ENCODE measurements at places on chromosomes 5 and 9.

- no peak for DNase-seq
Measured at GRCh38 chr5:1064383-1065142, 47.3 kb downstream of the SLC12A7 start.

DNA sequence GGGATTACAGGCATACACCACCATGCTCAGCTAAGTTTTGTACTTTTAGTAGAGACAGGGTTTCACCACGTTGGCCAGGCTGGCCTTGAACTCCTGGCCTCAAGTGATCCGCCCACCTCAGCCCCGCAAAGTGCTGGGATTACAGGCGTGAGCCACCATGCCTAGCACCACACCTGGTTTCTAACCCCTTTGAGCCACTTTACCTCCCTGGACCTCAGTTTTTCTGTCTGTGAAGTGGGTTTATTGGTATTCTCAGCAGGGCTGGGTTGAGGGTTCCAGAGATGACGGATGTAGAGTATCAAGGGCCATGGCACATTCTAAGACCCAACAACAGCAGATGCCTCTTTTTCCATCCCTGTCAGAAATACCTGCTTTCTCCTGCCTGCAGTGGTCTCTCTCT is 38.6 kb downstream of the AMBP start:
- DNase-seq: no peak

- DNase-seq: no peak
Measured at GRCh38 chr9:120692901-120693699, 21.2 kb downstream of the MEGF9 start.

DNA sequence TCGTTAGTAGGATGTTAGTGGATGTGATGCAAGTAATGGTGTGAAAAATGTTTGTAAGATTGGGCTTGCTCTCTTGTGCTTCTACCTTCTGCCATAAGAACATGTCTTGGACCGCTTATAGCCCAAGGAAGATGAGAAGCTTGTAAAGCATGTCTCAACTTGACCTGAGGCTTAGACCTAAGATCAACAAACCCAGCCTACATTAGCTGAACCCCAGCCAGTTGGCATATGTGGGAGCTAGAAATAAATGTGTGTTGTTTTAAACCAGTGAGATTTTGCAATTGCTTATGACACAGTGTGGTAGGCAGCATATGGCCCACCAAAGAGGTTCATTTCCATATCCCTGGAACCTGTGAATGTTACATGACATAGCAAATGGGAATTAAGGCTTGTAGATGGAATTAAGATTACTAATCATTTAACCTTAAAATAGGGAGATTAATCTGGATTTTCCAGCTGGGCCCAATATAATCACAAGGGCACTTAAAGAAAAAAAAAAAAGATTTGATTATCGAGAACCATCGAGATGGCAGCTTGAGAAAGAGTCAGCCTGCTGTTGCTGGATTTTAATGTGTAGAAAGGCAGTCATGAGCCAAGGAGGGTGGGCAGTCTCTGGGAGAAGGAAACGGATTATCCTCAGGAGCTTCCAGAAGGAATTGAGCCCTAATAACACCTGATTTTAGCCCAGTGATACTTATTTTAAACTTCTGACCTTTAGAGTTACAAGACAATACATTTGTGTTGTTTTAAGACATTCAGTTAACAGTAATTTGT is 27.3 kb upstream of the EDIL3 start:
- no peak for DNase-seq

GRCh38 chr5:159249158-159249557 is 13.9 kb upstream of the UBLCP1 start:
- no peak for DNase-seq

DNA sequence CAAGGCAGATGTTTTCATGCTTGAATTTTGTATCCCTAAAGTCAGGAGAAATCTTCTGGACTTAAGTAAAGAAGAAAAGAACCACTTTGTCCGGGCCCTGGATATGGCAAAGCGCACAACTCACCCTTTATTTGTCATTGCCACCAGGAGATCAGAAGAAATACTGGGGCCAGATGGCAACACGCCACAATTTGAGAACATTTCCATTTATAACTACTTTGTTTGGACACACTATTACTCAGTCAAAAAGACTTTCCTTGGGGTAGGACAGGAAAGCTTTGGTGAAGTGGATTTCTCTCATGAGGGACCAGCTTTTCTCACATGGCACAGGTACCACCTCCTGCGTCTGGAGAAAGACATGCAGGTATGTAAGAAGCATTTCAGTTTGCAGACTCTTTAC is 2.3 kb downstream of the TYRP1 start:
- DNase-seq: no peak

GRCh38 chr5:159741829-159742322 is 174.4 kb upstream of the ADRA1B start:
- no peak for DNase-seq

- DNase-seq: peak; percentile 68
Measured at GRCh38 chr9:113523421-113524141, 60.1 kb downstream of the RGS3 start.

GRCh38 chr5:66828046-66828547 is 231.9 kb downstream of the MAST4 start:
- no peak for DNase-seq

DNA sequence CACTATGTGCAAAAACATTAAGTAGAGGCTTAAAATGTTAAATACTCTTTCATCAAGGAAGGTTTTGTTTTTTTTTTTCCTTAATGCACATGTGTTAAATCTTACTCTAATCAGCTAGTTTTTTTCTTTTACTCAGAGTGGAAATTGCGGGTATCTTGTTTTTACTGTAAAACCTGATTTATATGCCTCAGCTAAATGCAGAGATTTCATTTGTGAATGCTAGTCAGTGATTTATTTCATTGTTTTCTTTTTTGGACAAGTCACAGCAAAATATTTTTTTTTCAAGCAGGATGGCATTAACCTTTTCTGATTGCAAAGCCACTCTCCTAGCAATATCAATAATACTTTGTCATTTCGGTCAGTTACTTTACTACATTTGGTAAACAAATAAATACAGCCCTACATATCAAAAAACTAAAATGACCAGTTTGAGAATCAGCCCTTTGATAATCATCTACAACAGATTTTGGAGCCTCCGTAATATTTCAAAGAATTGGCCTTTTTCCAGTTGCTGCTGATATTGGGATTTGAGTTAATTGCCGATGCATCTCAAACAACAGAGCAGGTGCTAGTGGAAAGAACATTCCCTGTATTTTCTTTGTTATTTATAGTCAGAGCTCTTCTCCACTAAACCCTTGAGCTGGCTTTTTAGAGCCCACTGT is 579.2 kb upstream of the ZNF608 start:
- no peak for DNase-seq

DNA sequence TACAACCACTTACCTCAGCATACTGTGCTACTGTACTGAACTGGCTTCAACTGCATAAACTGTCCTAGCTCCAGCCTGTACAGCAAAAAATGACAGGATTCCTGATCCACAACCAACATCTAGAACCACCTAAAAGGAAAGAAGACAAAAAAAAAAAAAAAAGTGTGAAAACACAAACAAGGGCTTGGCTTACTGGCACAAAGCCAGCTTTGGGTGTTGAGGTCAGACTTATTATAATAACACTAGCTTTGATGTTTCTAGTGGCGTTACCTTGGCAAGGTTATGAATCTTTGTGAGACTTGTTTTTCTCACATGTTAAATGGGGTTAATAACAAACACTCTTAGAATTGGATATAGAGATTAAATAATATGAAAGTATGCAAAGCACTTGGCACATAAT is 148.5 kb upstream of the PUM3 start:
- DNase-seq: no peak

DNA sequence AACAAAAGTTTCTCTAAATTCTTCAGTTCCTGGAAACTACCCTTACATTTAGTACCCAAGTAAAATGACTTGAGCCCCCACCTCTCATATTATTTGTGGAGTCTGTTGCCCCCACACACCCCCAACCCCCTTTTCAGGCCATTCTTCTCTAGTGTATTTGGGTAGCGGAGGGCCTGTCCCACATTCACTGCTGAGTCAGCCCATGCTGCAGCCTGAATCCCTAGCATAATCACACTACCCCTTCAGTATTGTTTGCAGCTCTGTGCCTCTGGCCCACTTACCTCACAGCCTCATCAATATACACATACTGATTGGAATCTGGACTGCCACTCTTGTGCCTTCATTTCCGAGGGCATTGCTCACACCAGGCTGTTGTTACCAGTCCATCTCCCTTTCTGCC is 26.8 kb downstream of the RGS7BP start:
- no peak for DNase-seq

DNA sequence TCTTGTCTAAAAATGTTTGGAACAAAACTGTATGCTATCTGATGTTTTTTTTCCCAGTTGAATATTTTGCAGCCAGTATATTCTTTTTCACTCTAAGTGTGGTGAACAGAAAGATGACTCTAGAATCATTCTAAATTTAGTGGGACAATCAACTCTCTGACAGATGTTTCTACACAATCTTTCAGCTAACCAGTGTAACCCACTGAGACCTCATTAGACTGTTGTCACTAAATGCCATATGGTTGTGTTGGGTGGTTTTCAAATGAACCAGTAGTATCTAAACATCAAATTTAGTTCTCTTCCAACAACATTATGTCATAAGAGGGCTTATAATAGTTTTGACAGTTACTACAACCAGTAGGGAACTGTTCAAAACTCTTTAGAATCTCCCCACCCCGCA is 129.6 kb upstream of the PRLR start:
- no peak for DNase-seq

GRCh38 chr9:35341585-35341984 is 148.3 kb upstream of the RUSC2 start:
- DNase-seq: no peak

DNA sequence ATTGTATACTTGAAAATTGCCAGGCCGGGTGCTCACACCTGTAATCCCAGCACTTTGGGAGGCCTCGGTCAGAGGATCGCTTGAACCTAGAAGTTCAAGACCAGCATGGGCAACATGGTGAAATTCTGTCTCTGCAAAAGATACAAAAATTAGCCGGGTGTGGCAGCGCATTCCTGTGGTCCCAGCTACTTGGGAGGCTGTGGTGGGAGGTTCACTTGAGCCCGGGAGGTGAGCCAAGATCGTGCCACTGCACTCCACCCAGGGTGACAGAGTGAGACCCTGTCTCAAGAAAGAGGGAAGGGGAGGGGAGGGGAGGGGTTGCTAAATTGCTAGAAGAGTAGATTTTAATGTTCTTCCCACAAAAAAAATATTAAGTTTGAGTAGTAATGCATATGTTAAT is 53.2 kb downstream of the FNBP1 start:
- no peak for DNase-seq

GRCh38 chr5:157463081-157463480 is 3.1 kb downstream of the NIPAL4 start:
- DNase-seq: no peak

- no peak for DNase-seq
Measured at GRCh38 chr5:36177715-36178523, 26.0 kb downstream of the SKP2 start.

- DNase-seq: no peak
Measured at GRCh38 chr5:84796399-84796798, 411.7 kb upstream of the EDIL3 start.

GRCh38 chr5:174082286-174082685 is 36.8 kb downstream of the NSG2 start:
- no peak for DNase-seq

DNA sequence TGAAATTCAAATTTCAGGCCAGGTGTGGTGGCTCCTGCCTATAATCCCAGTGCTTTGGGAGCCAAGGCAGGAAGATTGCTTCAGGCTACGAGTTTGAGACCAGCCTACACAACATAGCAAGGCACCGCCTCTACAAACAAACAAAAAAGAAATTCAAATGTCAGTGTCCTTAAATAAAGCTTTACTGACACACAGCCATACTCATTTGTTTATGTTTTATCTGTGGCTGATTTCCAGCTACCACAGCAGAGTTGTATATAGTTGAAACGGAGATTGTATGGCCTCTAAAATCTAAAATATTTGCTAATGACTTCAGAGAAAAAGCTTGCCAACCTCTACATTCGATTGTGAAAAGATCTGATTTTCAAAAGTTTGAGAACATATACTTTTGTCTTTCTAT is 15.4 kb downstream of the SHLD3 start:
- no peak for DNase-seq

- DNase-seq: no peak
Measured at GRCh38 chr9:129932303-129933151, 97.3 kb downstream of the USP20 start.

- no peak for DNase-seq
Measured at GRCh38 chr9:27799326-27799725, 226.0 kb upstream of the C9orf72 start.

DNA sequence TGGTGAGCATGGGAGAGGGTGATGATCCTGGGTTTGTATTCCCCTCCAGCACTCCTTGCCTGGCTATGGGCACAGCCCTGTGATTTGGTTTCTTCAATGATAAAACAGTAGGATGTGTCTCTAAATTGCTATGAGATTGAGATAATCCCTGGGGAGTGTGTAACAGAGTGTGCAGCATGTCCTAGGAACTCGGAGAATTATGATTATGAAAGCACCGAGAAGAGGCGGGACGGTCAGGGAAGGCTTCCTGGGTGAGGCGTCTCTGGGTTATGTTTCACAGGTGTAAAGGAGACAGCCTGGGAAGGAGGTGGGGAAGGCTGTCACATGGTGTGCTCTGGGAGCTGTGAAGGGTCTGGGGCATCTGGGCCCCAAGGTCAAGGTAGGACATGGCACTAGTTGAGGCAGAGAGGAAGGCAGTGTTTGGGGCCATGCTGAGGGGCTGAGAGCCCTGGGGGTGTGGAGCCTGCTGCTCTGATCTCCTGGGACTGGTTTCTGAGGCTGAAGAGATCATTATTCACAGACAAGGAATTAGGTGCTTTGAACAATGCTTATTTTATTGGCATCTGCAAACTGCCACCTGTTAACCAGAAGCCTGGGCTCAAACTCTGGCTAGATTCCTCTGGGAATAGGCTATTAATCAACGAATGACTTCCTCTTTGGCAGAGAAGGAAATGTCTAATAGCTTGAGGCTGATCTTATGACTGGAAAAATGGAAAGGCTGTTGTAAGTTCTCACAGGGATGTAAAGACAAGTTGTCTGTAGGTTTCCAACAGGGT is 73.8 kb upstream of the IL12B start:
- no peak for DNase-seq
